ENCODE measurements at places on chromosomes 4 and X.

- DNase-seq: no peak
Observed at GRCh38 chrX:114015966-114016365, 567.9 kb upstream of the HTR2C start.

DNA sequence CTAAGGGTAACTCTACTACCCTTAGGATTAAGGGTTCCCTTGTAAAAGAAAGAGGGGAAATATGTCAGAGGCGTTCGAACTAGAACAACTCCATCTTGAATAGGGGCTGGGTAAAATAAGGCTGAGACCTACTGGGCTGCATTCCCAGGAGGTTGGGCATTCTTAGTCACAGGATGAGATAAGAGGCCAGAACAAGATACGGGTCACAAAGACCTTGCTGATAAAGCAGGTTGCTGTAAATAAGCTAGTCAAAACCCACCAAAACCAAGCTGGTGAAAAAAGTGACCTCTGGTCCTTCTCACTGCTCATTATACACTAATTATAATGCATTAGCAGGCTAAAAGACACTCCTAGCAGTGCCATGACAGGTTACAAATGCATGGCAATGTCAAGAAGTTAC lies 922.0 kb downstream of the DMD start:
- DNase-seq: no peak

DNA sequence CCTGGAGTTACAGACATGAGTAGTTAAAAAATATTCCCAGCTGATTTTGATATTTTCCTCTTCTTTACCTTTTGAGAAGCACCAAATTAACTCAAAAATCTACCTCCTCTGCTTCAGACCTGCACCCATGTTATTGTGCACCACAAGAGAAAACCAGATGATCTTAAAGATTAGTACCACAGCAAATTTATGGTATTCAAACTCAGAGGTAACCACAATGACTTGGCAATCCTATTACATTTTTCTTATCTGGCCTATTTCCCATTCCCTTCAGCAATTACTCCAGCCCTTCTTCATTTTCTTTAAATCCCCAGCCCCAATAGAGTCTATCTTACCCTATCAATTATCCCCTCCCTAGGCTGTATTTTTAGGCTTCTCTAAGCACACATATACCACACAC lies 535.1 kb downstream of the FAT4 start:
- DNase-seq: no peak

- DNase-seq: no peak
Observed at GRCh38 chr4:163072222-163072621, 94.5 kb downstream of the NAF1 start.

GRCh38 chr4:140807491-140808252 lies 51.5 kb upstream of the TBC1D9 start:
- no peak for DNase-seq

DNA sequence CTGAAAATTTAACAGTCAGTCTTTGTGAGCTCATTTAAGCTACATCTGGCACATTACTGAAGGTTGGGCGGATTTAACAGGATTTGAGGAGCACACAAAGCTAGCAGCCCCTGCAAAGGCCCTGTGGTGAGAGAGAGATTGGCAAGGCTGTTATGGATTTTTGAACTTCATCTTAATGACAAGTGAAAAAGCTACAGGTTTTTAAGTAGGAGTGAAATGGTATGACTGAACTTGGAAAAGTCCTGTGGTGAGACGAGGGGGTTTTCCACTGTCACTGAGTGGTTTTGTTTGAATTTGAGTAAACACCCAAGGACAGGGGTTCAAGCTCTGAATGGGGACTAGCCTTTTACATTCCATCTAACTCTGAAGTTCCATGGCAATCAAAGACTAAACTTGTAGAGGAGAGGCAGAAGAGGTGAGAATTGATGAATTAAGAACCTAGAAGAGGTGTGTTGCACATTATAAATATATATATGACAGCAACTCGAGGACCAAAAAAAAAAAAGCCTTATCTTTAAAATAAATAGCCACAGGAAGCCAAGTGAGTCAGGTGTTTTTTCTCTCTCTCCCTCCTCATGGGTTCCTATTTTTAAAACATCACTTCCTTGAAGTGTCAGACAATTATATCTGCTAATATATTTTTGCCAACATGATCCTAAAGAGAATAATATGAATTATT lies 47.8 kb upstream of the CLNK start:
- no peak for DNase-seq

- DNase-seq: no peak
Observed at GRCh38 chrX:63743596-63743995, 41.4 kb downstream of the ARHGEF9 start.
